ENCODE measurements at places on chromosomes 2 and 18. TPM values are rescaled to one million over a fixed set of nuclear protein-coding genes. Genes with fewer than 3 reads are reported as not detected.

The ABCG8 gene
- not detected for total RNA-seq

DNA sequence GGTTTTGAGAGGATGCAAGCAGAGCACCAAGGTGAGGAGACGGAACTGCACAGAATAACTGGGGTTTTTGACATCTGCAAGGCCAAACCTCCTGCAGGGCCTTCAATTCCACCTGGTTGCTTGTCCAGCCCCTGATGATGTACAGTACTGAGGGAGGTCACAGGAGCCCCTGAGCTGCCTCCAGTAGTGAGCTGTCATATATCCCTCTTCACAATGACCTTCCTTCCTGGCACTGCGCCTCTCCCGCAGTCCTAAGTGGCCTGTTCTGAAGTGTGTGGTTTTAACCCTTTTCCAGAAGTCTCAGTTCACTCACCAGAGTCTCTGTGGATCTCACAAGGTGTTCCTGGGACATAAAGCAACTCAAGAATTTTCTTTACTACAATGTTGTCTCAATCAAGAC is 45.3 kb downstream of the LRRTM1 start:
- DNase-seq: no peak

GRCh38 chr2:133240491-133241223 is 327.6 kb downstream of the NCKAP5 start:
- no peak for DNase-seq

GRCh38 chr2:238988752-238989151 is 140.9 kb downstream of the TWIST2 start:
- DNase-seq: no peak

The ESPNL gene
- 0.61 TPM for total RNA-seq

The B4GALT6 gene
- 10.3 TPM for total RNA-seq

DNA sequence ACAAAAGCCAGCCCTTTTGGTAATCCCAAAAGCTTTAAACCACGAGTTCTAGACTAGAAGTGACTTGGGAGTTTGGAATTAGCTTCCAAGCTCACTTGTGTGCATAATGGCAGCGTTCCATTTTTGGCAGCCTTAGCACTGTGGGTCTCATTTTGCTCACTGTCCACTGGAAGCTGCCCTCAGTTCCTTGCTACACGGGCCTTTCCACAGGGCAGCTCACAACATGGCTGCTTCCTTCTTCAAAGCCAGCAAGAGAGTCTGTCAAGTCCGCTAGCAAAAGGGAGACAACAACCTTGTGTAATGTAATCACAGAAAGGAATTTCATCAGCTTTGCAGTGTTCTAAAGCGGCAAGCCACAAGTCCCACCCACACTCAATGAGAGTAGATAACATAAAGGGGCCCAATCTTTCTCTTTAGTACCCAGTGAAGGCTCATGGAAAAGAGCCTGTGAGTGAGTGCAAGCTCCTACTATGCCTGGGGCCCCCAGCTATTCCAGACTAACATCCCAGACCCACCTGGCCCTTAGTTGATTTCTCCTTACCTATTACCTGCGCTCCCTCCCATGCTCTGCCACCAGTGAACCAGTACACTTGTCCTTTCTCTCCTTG is 239.7 kb upstream of the FBXO11 start:
- no peak for DNase-seq

The SPP2 gene
- not detected for total RNA-seq

- DNase-seq: no peak
Observed at GRCh38 chr2:136665736-136666135, 99.6 kb upstream of the THSD7B start.

- DNase-seq: no peak
Observed at GRCh38 chr2:227942021-227942420, 70.6 kb downstream of the DAW1 start.

The SLC23A3 gene
- total RNA-seq: 1.1 TPM

The OR6B2 gene
- not detected for total RNA-seq

DNA sequence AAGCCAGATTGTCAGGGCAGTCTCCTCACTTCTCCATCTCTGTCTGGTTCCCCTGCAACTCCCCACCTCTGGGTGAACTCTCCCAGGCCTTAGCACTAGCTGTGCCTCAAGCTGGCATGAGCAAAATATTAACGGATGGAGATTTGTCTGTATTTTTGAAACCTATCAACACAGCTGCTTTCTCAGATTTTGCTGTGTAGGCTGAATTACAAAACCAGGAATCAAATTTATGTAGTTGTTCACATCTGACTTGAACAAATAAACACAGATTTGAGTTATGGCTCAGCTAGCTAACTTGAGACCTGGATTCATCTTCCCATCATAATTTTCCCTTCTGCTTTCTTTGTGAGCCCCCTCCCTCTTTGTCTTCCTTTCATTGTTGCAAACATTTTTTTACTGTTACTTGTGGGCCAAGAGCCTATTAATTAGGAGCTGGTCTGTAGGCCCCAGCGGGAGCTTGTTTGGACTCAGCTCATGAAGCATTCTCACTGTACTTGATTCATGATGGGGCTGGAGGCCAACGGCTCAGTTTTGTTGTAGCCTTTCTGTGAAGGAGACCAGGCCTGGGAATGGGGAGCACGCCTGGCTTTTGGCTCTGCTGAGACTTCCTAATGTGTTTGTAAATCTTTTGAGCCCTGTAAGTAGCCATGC is 164.1 kb upstream of the GATA6 start:
- DNase-seq: peak; percentile 31

- DNase-seq: no peak
Observed at GRCh38 chr2:104868505-104868866, 14.6 kb downstream of the POU3F3 start.

- DNase-seq: no peak
Observed at GRCh38 chr2:76668279-76668678, 853.9 kb downstream of the LRRTM4 start.

DNA sequence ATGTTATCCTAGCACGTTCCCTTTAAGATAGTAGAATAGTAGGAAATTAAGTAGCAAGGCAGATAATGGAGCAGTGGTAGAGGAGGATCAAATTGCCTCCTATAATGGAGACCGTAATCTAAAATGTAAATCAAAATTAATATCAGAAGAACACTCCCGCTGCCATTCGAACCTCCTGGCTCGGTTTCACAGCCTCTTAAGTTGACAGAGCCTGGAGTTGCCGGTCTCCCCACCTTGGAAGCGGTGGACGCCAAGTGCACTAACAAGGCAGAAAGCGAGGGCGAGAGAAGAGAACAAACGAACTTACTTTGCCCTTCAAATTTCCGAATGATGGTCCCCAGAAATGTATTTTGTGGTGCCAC is 450 bp downstream of the KCNH7 start:
- DNase-seq: no peak
